ENCODE measurements at places on chromosomes 1 and 21.

- no peak for DNase-seq
These were observed 208 bp upstream of the BARHL2 start for GRCh38 chr1:90717356-90717664.

DNA sequence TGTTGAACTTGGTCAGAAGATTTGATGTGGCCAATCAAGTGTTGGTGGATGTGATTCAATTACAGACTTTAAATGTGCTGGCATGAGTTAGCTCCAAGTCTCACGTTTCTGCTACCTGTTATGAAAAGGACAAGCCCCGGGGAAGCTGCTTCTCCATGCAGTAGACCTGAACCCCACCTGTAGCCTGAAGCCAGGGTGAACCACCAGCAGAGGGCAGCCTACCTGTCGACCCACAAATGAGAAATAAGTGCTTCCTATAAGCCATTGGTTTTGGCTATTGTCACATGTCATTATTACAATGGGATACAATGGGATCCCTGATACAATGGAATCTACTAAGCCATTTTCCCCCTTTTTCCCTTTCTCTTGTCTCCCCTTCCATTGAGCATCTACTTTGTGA is 230.2 kb downstream of the PRDM2 start:
- peak; percentile 46 for DNase-seq

DNA sequence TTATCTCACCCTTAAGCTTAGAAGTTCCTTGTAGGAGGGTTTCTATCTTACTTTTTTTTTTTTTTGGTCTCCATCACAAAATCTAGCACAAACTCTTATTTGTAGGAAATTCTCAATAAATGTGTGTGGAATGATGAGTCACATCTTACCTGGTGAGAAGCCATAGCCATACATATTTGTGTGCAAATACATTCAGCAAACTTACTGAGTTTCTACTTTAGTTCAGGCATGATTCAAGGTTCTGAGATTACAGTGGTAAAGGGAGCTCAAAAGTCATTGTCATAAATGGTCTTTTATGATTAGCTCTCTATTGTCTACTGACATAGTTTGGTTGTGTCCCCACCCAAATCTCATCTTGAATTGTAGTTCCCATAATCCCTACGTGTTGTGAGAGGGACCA is 193.1 kb upstream of the UBE2U start:
- DNase-seq = no peak

DNA sequence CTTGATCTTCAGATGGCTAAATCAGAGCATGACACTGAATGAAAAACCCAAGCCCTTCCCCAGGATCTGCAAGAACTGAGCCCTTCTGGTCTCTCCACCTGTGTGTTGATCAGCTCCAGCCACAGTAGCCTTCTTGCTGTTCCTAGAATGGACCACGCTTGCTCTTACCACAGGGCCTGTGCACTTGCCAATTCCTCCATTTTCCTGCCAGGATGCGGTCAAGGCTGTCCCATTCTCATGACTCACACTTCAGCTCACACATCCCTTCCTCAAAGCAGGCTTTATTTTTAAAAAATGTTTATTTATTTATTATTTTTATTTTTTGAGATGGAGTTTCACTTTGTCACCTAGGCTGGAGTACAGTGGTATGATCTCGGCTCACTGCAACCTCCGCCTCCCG is 43.6 kb upstream of the GRHL3 start:
- no peak for DNase-seq

All from GM13976 (cell line).